Kidney (tissue), 22 donors: ENCODE measurements at places on chromosomes 2 and 18.

GRCh38 chr2:222677981-222678380 lies 6.5 kb downstream of the MOGAT1 start:
- no peak for DNase-seq

DNA sequence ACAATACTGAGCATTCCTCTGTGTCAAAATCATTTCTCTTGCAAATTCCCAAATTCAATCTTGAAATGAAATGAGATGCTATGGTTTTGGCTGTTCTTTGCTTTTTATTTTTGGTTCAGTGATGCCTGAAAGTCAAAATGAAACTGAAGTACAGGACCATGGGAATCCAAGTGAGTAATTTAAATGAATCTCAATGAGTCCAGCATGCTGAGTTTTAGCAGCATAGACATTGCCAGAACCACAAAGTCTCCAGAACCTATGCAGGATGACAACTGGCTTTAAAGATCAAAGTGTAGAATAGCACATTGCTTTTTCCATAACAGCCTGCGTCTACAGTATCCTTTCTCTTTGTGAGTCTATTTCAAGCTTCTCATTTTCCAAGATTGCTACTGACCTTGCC lies 1050.7 kb upstream of the PIK3C3 start:
- DNase-seq: no peak

DNA sequence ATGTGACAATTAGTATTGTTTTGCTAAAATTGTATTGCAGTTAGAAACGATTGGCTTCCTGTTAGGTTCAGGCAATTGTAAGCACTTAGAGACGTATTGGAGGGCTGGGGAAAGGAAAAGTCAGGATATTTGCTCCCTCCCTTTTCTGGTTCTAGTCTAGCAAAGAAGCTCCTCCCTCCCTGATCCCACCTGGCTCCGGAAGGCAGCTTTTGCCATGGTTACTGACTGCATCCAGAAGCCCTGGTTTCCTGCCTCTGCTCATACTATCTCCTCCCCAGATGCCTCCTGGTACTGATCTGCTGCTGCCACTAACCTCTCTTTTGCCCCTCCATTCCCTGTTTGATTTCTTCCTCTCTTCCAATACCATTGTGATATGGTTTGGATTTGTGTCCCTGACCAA lies 275.9 kb downstream of the MREG start:
- DNase-seq: no peak

- DNase-seq: no peak
Observed at GRCh38 chr2:213125646-213126347, 25.6 kb downstream of the IKZF2 start.

- DNase-seq: no peak
Observed at GRCh38 chr2:104502901-104503300, 351.0 kb upstream of the POU3F3 start.

DNA sequence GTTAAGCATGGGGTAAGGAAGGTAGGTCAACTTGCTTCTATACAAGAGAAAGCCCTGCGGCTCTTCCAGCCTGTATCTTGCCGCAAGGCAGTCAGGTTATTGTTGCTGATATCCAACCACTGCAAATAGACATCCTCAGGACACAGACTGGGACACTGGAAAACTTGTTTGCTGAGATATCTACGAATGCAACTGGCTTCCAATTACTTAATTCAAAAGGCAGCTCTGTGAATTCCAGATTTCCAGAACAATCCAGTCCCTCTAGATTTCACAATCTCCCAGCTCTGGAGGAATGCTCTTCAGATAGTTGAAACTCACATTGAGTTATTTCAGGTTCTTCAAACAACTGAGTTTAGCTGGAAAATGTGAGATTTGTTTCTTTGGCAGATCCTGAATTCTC lies 34.6 kb upstream of the SP9 start:
- no peak for DNase-seq

GRCh38 chr18:49944663-49945062 lies 131.3 kb upstream of the ACAA2 start:
- DNase-seq: peak; percentile 51

DNA sequence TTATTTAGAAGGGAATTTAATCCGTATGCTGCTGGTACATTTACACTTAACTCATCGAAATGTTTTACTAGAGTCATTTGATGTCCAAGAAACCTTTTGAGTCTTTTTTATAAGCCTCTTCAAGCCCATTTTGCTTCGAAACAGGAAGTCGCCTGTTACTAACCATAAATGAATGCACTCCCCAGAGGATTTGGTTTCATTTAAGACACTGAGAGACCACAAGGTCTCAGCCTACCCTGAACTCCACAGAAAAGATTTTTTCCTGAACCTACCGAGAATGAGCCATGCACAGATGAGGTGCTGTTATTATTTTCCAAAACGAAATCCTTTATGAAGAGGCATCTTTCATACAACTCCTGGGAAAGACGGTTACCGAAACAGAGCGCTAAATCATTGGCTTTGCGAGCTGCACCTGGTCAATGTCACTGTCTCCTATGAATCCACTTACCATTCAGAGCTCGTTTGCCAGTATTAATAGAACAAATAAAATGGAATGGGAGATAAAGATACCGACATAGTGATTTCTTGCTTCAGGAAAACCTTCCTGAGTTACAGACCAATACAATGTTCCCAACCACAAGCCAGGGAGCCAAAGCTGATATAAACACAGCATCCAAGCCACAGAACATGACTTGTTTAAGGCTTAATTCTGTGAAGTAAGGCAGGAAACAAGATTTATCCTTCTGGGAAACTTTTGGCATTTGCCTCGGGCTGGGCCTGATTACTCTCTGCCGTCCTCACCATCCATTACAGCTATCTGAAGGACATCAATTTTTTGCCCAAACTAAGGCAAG lies 382.1 kb downstream of the OSR1 start:
- DNase-seq: no peak

DNA sequence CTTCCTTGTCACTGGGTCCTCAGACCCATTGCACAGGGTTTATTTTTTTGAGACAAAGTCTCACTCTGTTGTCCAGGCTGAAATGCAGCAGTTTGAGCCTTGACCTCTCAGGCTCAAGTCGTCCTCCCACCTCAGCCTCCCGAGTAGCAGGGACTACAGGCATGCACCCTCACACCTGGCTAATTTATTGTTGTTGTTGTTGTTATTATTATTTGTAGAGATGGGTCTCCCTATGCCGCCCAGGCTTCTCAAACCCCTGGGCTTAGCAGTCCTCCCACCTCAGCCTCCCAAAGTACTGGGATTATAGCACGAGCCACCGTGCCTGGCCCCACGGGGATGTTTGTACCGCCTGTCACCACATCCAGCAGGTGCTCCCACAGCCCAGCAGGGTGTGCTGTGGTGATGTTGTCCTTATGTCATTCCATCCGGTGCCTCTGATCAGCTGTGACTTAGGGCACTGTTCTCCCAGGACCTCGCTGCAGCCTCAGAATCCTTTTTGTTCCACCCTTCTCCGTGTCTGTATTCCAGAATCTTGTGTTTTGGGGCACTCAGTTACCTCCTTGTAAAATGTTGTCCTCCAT lies 182.3 kb downstream of the INO80D start:
- no peak for DNase-seq

- DNase-seq: peak; percentile 80
Observed at GRCh38 chr2:119702918-119703401, 24.0 kb downstream of the TMEM177 start.

GRCh38 chr2:151096235-151096634 lies 165.4 kb downstream of the RBM43 start:
- DNase-seq: no peak

DNA sequence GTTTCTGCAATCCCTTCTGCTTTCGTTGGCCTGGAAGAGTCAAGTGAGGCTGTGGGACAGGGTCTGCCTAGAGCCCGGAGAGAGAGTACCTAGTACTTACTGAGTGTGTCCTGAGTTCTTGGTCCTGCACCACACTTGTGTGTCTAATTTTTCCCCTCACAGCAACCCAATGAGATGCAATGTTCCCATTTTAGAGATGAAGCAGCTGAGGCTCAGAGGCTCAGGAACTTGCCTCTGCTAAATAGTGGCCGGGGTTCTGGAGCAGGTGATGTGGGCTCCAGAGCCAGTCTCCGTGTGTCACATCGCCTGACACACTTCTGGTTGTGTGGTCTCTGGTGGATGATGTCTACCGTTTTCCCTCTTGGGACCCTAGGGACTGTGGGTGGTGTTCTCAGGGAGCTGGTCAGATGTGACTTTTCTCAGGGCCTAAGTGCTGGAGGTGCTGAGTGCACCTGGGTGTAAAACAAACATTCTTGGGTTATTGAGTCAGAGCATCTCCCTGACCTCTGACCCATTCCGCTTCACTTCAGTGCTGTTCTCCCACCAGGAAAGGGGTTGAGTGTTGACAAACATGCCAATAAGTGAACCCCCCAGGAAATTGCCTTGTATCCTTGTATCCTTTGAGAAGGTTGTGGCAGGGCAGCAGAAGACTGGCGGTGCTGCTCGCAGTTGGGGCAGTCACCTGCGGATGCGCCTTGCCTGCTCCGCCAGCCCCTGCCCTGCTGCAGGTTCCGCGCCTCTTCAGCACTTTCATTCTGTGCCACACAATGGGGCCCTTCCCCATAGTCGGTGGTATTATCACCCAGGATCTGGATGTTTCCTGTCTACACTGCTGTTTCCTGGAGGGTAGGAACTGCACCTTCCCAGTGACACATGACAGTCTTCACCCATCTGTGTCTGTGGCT lies 32.1 kb downstream of the HK2 start:
- DNase-seq: peak; percentile 20

GRCh38 chr2:181126311-181126868 lies 146.0 kb downstream of the UBE2E3 start:
- DNase-seq: no peak

GRCh38 chr2:45681675-45682074 lies 30.2 kb downstream of the PRKCE start:
- no peak for DNase-seq

- no peak for DNase-seq
Observed at GRCh38 chr2:96881349-96882195, 11.7 kb upstream of the SEMA4C start.

- DNase-seq: no peak
Observed at GRCh38 chr2:15580451-15580850, 11.2 kb upstream of the DDX1 start.
